Heart right ventricle (tissue), 16 donors: ENCODE measurements at places on chromosomes 2 and 18. TPM values are rescaled to one million over a fixed set of nuclear protein-coding genes. Genes with fewer than 3 reads are reported as not detected.

Gene MARCHF4
- total RNA-seq = not detected

DNA sequence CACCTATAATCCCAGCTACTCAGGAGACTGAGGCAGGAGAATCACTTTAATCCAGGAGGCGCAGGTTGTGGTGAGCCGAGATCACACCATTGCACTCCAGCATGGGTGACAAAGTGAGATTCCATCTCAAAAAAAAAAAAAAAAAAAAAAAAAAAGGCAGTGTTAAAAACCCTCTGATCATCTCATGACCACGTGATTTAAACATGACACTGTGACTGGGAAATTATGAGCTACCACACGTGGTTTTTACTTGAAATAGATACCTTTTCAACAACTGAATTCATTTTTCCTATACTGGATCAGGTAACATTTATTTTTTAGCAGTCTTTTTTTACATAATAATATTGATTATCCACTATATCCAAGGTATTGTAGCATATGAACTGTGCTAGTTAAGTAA, 102.7 kb downstream of the PTRHD1 start:
- no peak overlapping the region for H3K27ac ChIP-seq
- no peak for DNase-seq
- no peaks in the 10 kb centered on the region for H3K4me1 ChIP-seq
- H3K4me3 ChIP-seq = no peak overlapping the region
- H3K36me3 ChIP-seq = peaks cover 37% of the 10 kb centered on the region
- H3K27me3 ChIP-seq = no peaks in the 10 kb centered on the region

Gene SMAD7
- 15.4 TPM for total RNA-seq

Gene LIMS3
- 5.6 TPM for total RNA-seq

Gene ACSL3
- total RNA-seq = 51.2 TPM

DNA sequence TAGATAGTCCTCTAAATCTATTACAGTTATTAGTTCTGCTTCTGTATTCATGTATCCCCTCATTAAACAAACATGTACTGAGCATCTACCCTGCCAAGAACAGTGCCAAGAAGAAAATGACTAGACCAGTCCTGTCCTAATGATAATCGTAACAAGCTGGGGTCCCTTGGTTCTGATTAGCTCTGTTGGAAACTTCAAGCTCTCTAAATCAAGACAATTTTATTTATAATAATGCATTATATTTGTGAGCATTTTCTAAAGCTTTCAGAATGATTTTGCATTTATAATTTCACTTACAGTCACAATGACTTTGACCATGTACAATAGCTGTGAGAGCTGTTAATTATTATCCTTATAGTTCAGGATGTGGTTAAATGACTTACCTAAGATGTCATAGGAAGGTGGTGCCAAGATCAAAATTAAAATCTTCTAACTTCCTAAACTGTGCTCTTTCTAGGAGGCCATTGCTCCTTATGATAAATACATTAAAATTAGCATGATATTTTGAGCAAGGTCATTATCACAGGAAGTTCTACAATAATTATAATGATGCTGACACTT, 336.5 kb upstream of the SLC39A10 start:
- no peaks in the 10 kb centered on the region for H3K4me1 ChIP-seq
- no peak overlapping the region for H3K27ac ChIP-seq
- no peak overlapping the region for H3K4me3 ChIP-seq
- H3K27me3 ChIP-seq = no peaks in the 10 kb centered on the region
